Mucosa of gallbladder (tissue), 1 donor: ENCODE measurements at places on chromosomes 16 and 17. TPM values are rescaled to one million over a fixed set of nuclear protein-coding genes. Genes with fewer than 3 reads are reported as not detected.

TERB1 gene
- not detected for total RNA-seq

GRCh38 chr16:85602402-85603202, 10.5 kb upstream of the GSE1 start:
- DNase-seq, result no peak

DNA sequence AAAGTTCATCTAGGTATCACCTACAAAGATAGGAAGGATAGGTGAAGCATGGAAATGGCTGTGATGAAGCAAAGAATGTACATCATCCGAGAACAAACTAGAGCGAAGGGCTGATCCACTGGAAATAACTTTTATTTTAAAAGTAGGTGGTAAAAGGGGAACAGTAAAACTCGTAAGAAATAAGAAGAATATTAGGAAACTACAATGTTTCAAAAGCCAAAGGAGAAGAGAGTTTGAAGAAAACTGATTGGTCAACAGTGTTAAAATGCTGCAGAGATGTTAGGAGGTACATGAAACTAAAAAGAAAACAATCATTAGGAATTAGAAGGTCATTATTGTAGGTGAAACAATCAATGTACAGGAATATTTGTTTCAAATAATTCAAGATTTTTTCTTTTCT, 108.1 kb downstream of the USP32 start:
- DNase-seq, result no peak

DNA sequence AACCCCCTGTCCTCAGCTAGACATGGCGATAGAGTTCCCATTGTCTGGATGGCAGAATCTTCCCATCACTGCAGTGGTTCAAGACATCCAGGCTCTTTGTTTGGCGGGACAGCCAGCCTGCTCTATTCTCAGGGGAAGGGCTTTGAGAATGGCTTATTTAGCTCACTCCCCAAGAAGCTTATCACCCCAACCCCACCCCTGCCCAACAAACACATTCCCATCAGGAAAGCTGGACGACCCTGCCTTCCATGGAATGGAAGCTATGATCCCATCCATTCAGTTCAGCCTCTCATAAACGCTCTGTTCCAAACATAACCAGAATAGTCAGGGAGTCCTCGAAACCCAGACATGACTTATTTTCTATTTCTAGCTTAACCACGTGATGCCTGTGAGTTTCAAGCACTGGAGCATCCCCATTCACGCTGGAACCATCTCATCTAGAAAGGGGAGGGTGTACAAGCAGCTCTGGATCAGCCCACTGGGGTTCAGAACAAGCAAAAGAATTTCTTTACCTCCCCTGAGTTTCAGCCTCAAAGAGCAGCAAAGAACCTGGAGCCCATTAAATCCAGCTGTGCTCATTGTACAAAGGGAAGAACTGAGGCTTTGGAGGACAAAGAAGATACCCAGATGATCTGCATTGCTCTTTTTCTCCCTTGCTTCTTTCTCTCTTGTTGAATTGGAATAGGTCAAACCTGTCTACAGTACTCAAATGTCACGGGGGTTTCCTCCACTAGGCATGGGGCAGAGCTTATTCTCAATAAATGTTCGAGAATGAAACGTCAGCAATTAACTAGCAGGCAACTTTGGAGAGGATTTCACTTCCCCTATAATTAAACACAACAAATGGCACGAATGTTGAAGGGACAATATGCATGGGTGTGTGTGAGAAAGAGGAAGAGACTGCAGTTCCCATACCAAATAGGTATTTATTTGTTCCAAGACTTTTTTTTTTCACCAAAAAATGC, 93.1 kb downstream of the XYLT1 start:
- no peak for DNase-seq

DNA sequence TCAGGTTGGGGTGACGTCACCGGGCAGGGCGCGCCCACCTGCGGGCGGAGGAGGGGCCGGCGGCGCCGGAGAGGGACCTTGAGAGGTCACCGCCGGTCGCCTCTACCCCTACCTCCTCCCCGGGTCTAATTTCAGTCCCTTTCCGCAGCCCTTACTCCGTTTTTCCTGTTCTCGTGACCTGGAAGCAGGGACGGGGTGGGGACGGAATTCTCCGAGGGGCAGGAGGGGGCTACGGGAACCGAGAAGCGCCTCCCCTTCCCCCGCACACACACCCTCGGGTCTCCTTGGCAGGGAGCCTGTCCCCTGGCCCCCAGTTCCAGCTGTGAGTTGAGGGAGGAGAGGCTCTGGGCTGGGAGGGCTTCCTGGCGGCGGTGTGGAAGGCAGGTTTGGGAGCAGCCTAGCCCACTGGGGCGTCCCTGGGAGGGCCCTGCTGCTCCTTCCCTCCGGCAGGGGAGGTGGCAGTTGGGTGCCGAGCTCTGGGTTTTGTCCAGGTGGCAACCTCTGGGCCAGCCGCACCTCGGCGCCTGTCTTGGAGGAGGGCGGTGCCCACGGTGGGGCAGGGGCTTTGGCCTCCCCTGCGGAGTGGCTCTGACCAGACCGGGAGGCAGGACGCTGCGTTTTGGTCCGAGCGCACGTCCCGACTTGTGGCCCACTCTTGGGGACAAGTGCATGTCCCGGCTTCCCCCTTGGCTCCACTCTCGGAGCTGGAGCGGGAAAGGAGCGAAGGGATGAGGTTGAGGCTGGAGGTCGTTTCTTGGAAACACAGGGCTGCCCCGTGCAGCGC, 773 bp downstream of the SYNGR3 start:
- no peak for DNase-seq

GRCh38 chr16:58459344-58460218, 40.4 kb upstream of the NDRG4 start:
- DNase-seq, result no peak
